ENCODE measurements at places on chromosomes 2 and 18.
A peak's percentile ranks its signal among the peaks of the same experiment; 100 is the strongest.

- no peak for DNase-seq
These were observed 893.1 kb upstream of the CELF4 start for GRCh38 chr18:38458698-38459097.

DNA sequence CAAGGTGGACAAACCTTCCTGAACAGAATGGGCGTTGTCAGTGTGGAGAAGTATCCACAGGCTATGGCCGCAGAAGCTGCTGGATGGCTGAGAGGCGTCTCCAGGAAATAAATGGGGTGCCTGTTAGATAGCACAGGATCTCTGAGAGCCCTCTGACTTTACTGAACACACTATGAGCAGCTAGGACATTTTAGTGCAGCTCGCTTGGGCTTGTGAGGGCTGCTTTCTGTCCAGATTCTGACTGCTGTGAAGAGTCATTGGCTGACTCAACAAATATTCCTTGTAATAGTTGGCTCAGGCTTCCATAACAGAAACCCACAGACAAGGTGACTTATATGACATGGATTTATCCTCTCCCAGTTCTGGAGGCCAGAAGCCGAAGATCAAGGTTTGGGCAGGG, 100.2 kb upstream of the SNTG2 start:
- DNase-seq = no peak

GRCh38 chr18:50729376-50729775, 90.4 kb downstream of the MRO start:
- no peak for DNase-seq

GRCh38 chr2:239288951-239289511, 111.8 kb downstream of the HDAC4 start:
- DNase-seq = no peak

- no peak for DNase-seq
These were observed 245.5 kb downstream of the FIGN start for GRCh38 chr2:163490281-163490680.

GRCh38 chr2:8015848-8016600, 665.8 kb upstream of the ID2 start:
- DNase-seq = no peak

DNA sequence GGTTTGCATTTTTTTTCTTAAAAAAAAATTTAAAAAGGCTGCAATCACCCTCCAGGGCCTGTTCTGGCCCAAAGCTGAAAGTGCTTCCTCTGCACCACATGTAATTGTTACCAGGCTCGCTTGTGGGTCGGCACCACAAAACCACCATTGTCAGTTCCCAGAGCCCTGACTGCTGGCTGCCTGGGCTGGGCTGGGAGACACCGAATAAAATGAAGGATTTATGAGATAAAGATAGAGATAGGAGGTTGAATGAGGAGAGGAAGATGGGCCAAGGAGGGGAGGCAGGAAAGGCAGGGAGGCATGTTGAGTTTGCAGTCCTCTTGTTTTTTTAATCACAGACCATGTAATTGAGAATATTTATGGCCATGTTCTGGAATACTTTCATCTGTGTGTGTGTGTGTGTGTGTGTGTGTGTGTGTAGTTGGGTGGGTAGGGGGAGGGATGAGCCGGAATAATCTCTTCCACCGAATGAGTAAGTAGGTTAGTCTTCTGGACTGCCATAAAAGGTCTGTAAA, 14.7 kb downstream of the NRP2 start:
- DNase-seq = no peak

- no peak for DNase-seq
These were observed 58.6 kb downstream of the KCNG2 start for GRCh38 chr18:79856119-79857007.

DNA sequence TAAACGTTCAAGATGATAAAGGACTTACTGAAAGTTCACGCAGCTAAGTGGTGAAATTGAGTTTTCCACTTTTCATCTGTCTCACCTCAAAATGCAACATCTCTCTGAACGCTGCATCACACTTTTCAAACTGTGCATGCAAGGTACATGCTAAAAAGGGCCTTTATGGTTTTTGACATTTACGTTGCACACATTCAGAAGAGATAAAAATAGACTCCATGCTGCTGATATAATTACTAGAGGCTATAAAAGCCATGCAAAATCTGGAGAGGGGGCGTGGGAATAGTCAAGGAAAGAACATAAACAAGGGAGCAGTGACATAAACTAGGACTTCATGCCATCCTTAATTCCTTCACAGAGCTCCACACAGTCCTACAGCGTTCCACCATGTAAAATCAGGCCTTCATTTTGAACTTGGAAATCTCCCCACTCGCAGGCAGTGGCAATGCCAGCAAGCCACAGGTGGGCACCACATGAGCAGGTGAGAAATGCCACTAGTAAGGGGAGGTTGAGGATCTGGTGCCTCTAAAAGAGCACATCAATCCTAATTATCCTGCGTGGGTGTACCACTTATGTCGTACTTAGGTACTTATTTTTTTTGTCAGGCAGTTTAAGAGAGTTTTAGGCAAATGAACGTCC, 71.4 kb downstream of the ZEB2 start:
- no peak for DNase-seq

- DNase-seq = no peak
These were observed 22.1 kb upstream of the CNOT11 start for GRCh38 chr2:101230541-101231001.

- no peak for DNase-seq
These were observed 173.5 kb upstream of the HAAO start for GRCh38 chr2:42965910-42966309.

GRCh38 chr18:34787931-34788532, 77.9 kb downstream of the DTNA start:
- peak; percentile 5 for DNase-seq

- no peak for DNase-seq
These were observed 111.2 kb downstream of the PLB1 start for GRCh38 chr2:28606986-28607441.

DNA sequence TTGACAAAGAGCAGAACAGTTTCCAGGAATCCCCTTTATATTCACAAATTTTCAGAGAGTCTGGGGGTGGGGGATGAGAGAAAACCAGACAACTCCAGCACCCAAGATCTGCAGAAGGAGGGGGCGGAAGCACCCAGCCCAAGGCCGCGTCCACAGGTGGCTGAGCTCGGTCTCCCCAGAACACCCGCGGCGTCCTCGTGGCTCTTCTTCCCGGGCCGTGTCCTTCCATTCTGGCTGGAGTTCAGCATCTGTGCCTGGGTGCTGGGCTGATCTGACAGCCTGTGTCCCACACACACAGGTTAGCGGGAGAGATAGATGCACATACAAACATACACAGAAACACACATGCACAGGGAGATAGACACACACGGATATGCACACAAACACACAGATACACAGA, 455.8 kb upstream of the SALL3 start:
- no peak for DNase-seq

DNA sequence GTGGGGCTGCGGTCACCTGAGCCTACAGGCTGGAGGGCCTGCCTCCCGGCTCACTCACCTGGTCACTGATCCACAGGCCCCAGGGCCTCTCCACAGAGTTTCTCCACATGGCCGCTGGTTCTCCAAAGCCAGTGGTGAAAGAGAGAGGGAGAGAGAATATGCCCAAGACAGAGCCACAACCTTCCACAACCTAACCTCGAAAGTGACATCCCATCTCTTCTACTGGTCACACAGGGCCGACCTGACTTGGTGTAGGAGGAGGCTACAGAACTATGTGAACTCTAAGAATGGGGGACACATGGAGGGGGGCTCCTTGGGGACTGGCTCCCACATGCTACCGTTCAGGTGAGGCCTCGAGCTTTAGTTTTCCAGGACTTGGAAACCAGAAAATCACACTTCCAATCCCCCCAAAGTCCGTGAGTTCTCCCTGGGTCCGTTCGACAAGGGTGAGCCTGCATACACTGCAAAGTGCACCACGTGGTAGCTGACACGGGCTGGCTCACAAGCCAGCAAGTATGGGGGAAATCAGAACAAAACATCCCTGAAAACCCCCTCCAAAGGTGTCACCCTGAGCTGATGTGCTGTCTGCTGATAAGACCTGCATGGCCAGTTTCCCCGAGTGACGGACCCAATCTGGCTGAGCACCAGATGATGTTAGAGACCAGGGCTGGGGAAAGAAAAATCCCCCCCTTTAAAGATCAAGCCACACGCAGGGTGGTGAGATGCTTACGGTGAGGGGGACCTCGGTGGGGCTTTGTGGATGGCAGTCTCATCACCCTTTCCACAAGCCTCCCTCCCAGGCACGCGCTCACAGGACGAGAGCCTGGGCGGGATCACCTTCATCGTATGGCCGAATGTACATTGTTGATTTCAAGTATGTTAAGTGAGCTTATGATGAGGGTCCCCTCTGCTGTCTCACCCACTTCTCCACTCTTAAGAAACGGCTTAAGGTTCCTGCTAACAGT, 54.2 kb upstream of the SEMA4C start:
- peak; percentile 24 for DNase-seq

DNA sequence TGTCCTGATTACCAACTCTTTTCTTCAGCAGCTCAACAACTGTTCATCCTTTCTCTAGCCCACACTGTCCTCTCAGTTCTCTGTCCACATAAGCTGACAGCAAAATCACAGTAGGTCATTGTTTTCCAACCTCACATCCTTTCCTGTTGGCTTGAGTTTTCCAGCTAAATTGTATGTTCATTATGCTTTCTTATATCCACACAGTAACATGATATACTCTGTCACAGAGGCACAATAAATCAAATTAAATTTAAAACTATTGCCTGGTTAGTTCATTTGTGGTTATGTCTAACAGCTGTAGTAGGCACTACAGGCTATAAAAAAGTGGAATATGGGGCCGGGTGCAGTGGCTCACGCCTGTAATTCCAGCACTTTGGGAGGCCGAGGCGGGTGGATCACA, 179.9 kb downstream of the ETAA1 start:
- no peak for DNase-seq

- DNase-seq = no peak
These were observed 250.2 kb upstream of the RAB12 start for GRCh38 chr18:8359076-8359475.

DNA sequence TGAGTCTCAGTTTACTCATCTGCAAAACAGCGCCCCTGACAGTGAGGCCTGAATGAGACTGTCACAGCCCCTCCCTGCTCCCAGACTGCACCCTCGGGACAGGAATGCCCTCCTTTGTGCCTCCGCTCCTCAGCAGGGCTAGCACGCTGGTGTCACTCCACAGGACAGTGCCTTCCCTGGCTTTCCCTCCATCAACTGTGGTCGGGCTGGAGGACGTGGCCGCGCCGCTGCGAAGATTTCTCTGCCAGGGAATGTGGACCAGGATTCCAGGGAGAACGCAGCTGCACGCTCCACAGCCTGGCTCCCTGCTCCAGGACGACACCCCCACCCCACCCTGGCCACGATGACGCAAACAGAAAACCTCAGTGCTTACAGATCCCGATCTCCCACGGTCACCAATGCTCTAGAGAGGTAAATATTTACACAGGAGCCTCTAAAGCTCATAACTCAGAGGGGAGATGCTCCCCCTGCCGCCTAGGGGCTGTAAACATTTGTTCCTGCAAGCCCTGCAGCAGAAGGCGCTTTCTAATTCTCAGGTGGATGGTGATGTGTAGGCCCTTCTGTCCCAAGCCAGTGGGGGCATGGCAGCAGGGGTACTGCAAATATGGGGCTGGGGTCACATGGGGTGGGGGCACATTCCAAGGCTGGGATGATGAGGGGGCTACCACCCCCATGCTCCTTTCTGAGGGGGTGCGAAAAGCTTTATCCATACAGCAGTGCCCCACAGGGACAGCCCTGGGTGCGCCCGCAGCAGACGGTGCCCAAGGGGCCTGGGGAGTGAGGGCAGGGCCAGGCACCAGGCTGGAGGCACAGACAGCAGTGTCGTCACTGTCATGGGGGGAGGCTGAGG, 12.4 kb downstream of the HS6ST1 start:
- DNase-seq = no peak

DNA sequence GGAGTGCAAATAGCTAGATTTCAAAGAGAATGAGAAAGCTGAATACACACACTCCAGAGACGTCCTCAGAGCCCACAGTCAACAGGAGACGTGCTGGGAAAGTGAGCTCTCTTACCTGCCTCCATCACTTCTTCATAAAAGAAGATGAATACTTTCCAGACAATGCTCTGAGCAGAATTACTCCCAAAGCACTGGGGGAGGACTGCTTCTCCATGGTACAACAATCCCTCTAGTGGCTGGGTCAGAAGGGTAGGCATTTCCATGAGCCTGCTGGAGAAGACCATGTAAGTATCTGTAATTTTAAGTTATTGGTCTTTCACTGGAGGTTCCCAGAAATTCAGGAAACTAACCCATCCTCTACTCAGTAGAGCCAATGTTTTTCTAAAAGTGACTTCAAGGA, 190.3 kb downstream of the RBM43 start:
- no peak for DNase-seq

- DNase-seq = no peak
These were observed 9.6 kb downstream of the CYB5A start for GRCh38 chr18:74281980-74282754.

DNA sequence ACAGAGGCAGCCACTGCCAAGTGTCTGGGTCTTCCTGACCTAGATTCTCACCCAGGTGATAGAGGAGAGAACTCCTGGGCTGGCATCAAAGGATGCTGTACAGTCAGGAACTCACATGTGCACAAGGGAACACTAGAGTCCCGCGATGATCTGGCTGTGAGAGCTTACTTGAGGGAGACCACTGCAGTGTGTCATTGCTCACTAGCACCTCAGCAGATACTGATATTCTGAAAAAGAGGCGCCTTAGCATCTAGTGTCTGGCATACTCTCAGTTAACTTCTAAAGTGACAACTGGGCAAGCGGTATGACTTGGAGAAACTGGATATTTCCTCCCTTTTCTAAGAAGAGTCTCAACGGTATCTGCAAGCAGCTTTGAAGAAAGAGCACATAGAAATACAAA, 189.9 kb downstream of the CMPK2 start:
- no peak for DNase-seq

- DNase-seq = no peak
These were observed 137.5 kb downstream of the PTGR3 start for GRCh38 chr18:75071484-75071785.

DNA sequence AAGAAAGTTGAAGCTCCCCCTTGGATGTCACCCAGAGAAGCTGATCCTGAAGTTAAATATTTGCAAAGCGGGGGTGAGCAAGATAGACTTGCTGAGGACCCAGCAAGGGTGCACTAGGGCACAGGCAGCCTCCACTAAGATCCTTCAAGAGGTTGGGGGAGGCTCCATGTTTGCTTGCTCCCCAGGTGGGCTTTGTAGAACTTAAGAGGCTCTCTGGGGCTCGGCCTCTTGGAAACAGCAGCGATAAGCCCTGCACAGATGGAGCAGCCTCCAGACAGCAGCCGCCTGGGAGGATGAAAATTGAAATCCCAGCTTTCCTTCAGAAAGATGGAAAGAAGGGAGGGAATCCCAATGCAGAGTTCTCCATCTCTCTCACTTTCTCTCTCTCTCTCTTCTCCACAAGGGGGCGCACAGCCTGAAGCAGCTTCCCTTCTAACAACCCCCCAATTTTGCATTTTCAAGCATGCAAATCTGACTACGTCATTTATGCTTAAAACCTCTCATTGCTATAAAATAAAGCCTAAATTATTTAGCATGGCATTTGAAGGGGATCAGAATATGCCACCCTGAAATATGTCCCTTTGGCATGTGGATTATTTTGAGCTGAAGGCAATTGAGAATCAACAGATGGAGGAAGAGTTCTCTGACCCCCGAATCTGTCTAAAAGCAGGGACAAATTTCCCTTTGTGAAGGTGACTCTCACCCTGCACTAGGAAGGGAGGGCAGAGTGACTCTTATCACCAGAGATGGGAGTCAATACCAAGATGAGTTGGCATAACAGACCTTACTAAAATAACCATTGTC, 185.7 kb upstream of the KLHL29 start:
- no peak for DNase-seq
